ENCODE measurements at places on chromosomes 1 and 21.

DNA sequence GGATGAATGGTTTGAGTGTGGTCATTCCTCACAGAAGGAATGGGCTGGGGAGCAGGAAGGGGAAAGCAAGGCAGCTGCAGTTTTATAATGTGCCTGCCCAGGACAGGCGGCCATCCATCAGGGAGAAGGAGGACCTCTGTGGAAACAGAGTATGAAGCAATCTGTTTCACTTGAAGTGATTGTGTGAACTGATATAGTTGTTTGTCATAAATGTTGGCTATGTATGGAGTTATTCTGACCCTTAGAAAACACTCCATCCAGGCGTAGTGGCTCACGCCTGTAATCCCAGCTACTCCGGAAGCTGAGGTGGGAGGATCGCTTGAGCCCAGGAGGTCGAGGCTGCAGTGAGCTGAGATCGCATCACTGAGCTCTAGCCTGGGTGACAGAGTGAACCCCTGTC, 46.5 kb downstream of the NENF start:
- DNase-seq, result no peak

DNA sequence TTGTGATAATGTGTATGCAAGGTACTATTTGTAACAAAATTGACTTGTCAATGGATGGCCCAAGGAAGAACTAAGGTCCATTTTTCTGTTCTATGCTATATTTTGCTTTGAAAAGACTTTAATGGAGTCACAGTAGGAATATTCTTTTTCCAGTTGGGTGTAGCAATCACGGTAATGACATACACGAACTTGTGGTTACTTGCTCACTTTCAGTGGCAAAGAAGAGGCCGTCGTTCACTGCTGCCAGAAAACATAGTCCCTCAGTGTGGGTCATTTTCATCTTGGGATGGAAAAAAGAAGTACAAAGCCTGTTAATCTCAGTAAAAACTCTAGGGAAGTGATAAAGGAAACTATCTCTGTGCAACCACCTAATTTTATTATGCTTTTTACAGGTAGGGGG, 47.8 kb upstream of the LAMC2 start:
- no peak for DNase-seq

DNA sequence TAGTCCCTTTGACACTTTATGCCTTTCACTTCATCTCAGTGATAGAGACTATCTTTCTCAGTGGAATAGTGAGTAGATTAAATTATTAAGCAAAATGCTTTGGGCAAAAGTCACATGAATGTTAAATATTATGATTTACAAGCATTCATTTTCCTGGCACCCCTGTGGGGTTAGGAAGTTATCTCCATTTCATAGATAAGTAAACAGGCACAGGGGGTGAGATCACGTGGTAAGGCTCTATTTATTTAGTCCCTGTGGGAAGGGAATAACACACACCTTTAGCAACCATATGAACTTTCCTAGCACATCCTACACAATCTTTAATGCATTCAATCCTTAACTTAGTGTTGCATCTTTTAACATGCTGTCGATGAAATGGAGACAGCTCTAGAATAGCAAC, 12.3 kb downstream of the PSMB2 start:
- no peak for DNase-seq

DNA sequence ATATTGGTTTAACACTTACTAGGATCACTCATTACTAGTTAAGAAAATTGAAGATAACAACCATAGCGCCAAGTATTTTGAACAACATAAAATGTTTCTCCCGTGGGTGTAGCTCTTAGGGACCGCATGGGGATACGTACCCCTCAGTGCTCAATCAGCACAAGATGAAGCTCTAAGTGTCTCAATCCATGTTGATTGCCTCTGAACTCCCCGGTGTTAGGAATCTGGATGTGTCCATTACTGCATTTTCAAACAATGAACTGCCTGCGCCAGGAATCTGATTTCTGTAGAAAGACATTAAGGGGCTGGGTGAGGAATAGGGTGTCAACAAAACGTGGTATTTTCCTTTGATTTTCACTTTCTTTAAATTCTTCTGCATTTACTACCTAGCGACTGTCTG, 100.2 kb downstream of the LMO4 start:
- no peak for DNase-seq

DNA sequence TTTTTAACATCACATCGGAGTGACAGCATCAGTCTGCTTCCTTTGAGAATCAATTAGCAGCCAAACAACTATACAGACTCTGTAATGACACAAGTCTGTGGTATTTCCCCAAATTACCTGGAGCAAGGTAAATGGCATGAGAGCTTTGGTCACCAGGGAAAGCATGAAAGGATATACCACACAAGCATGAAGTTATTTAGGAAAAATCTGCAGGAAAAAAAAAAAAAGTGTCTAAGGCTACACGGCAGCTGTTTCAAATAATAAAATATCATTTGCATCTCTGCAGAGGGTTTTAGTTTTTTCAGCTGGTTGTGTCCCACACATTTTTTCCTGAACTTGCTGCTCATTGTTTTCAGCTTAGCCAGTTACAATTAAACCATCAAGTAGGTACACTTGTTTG, 234.7 kb downstream of the TTLL7 start:
- DNase-seq, result no peak

DNA sequence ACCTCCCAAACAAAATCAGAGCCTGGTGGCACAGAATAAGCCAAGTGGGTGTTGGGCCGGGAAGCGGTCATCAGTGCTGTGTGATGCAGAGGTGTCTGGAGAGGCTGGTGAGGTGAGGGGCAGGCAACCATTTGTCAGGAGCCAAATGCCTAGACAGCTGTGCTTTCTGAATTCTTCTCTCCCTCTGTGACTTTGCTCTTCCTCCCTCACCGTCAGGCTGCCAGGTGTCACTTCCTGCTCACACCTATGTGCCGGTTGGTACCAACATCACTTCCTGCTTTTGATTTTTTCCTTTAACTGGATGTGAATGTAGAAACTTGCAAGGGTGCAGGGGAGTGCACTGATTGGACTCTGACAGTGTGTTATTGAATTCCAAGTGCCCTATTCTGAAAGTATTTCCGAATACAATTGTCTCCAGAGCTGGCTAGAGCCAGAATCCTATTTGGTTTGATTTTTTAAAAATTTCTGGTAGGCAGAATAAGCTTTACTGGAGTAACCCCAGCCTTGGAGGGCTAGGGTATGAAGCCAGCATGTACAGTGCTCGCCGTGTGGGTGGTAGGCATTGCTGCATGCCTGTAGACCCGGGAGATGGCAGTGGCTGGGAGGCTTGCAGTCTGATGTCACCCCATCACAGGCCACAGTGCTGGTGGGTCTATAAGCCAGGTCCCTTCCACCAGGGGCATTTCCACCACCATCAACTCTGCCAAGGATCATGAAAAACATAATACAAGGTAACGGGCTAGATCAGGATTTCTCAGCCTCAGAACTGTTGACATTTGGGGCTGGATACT, 210.9 kb downstream of the KAZN start:
- DNase-seq, result no peak

DNA sequence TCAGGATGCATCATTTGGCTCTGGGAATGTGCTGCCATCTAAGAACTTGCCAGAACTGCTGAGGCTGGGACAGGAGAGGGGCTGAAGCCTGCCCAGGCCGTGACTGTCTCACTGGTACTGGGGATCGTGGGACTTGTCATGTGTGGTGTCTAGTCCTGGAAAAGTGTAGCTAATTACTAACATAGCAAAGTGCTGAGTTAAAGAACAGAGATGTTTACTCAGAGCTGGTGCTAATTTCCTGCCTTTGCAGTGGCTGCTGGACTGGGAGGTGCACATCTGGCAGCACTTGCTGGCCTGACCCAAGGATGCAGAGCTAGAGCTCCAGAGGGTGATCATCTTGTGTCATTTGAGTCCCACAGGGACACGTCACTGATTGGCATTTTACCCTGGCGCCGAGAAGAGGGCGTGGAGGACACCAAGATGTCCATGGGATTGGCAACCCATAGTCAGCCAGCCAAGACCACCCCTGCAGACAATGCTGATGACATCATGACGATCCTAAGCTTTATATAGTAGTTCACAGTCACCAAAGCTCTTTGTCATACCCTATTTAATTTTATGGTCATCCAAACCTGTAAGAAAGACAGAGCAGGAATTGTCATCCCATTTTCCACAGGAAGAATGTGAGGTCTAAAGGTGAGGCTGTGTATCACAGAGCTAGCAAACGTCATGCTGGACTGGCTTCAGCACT, 110.1 kb upstream of the SLC44A3 start:
- no peak for DNase-seq

- no peak for DNase-seq
Measured at GRCh38 chr1:82125866-82126265, 325.1 kb downstream of the ADGRL2 start.

DNA sequence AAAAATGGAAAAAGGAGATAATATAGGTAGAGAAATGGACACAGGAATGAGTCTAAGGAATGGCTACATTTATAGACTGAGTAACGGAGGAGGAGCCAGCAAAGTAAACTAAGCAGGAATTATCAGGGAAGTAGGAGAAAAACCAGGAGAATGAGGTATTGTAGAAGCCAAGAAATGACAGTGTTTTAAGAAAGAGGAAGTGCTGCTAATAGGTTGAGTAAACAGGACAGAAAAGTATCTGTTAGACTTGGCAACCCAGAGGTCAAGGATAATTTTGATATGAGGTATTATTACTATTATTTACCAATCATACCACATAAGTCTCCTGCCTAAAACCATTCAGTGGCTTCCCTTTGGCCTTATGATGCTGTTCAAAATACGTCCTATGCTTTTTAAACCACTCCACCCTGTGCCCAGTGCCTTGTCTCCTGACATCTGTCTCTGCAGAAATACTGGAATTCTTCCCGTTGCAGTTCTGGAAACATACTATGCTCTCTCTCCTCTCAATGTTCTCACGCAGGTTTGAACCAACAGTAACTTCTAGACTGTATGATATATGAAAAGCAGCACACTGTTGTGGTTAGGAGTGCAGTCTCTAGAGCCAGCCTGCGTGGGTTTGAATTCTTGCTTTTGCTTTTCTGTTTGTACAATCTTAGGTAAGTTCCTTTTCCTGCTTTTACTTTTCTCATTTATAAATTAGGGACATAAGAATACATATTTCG, 24.6 kb upstream of the NEK7 start:
- DNase-seq, result no peak

DNA sequence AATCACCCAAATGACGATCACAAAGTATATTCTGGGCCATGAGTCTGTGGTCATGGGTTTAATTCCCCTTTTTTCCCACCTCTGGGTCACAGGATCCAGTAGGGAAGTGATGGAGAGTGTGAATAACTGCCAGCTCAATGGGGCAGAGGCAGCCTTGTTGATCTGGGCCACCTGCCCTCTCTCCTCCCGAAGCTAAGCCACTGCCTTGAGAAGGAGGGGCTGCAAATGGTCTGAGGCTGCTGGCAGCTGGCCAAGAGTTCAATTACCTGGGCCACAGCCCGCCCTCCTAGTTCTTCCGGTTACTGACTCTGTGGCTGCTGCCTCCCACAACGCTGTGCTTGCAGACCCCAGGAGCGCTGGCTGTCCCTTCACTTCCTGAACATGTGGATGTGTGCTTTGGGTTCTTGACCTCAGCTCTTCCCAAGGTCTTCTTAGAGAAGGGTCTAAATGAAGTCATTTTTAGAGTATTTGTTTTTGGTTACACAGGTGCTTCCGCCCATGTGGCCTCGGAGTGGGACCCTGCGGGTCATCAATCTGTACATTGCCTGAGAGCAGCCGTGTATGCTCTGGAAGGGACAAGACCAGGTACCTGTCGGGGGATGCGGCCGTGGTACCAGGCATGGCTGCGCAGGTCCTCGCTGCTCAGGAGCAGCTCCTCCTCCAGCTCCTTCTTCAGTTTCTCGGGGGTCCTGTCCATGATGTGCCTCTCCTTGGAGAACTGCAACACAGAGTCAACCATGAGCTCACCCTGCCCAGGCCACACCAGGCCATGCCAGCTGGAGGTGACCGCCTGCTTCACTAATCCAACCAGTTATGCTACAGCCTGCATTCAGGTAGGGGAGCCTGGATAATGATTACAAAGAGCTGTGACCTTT, 89.7 kb downstream of the BCAR3 start:
- DNase-seq, result no peak

DNA sequence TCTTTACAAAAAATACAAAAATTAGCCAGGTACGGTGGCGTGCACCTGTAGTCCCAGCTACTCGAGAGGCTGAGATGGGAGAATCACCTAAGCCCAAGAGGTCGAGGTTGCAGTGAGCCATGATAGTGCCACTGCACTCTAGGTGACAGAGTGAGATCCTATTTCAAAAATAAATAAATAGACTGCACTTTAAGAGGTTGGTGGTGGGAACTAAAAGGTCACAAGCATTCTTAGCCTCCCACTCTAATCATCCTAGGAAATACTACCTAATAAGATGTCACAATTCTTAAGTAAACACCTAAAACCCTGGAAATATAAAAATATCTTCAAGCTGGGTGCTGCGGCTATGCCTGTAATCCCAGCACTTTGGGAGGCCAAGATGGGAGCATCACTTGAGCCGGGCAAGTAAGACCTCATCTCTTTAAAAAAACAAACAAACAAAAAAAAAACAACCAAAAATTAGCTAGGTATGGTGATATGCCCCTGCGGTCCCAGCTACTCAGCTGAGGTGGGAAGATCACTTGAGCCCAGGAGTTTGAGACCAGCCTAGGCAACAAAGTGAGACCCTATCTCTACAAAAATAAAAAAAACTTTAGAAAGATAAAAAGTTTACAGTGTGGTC, 4.1 kb downstream of the DCAF8 start:
- DNase-seq, result no peak

GRCh38 chr1:74486036-74486435, 26.4 kb downstream of the LRRC53 start:
- DNase-seq, result no peak

DNA sequence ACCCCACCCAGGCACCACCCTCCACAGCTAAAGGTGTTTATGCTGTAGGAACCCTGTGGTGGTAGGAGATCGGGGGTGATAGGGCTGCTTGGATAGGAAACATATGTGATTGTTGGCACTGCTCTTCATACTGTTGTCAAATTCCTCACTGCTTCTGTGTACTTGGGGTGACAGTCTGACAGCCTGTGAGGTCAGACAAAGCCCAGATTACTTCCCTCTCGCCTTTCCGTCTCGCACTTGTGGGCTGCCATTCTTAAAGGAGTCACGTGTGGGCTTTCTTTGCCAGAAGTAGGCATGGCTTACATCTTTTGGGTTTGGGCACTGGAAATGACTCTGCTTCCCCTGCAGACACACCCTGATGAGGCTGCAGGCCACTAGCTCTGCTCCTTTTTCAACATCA, 363.8 kb downstream of the DISC1 start:
- DNase-seq, result no peak

DNA sequence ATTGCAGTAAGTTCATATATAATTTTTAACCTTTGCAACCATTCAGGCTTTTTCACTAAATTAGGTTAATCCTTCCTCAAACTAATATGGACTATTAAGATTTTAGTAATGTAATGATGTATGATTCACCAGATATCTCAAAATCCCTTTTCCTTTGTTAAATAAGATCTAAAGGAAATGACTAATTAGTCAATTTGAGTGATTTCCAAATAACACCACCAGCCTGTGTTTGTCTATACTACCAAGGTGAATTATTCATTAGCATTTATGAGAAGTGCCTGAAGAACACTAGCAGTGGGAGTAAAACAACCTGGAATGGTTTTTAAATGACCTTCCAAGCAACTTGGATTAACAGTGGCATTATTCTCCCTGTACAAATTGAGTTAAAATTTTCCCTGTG, 670.6 kb upstream of the PKN2 start:
- no peak for DNase-seq

- no peak for DNase-seq
Measured at GRCh38 chr1:174577681-174578080, 129.9 kb downstream of the GPR52 start.

GRCh38 chr1:154179946-154180687, 11.8 kb downstream of the TPM3 start:
- DNase-seq, result no peak

- DNase-seq, result peak; percentile 64
Measured at GRCh38 chr1:27388337-27389005, 4.0 kb upstream of the GPR3 start.

- DNase-seq, result no peak
Measured at GRCh38 chr1:8189931-8190483, 127.9 kb upstream of the SLC45A1 start.
